Endothelial cell of umbilical vein (primary cell): ENCODE measurements at places on chromosomes 5 and 9. TPM values are rescaled to one million over a fixed set of nuclear protein-coding genes. Genes with fewer than 3 reads are reported as not detected.

SPATA31A3 gene
- total RNA-seq, result not detected in 2 replicates

- no peak overlapping the region for H3K4me3 ChIP-seq
- no peaks in the 10 kb centered on the region for H3K4me1 ChIP-seq
- no peak for DNase-seq
- H3K27ac ChIP-seq, result no peak overlapping the region
Measured at GRCh38 chr9:135150981-135151380, 63.5 kb downstream of the OLFM1 start.

GRCh38 chr5:137254119-137255090 is 244.7 kb downstream of the SPOCK1 start:
- no peaks in the 10 kb centered on the region for H3K4me1 ChIP-seq
- no peak overlapping the region for H3K27ac ChIP-seq
- no peak for DNase-seq
- no peaks in the 10 kb centered on the region for H3K27me3 ChIP-seq
- H3K4me3 ChIP-seq, result no peak overlapping the region
- no peaks in the 10 kb centered on the region for H3K36me3 ChIP-seq

DNA sequence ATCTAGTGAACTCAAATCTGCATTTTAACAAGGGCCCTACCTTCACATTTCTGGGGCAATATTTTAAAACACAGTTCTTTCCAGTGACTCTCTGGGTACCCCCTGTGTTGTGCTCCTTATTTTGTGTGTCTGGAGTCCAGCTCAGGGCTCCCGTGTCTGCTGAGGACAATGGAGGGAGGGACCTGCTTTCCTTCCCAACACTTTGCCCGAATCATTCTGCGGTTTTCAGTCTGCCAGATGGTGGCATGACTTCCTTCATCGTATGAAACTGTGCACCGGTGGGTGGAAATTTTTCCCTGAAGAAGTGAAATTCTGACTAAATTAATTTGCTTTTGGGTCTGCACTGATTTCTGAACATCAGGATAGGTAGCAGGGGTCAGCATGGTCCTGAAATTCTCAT is 153.6 kb upstream of the CD180 start:
- no peaks in the 10 kb centered on the region for H3K27me3 ChIP-seq
- H3K4me3 ChIP-seq, result no peak overlapping the region
- peak; percentile 16 for DNase-seq
- no peaks in the 10 kb centered on the region for H3K4me1 ChIP-seq
- no peaks in the 10 kb centered on the region for H3K36me3 ChIP-seq

- H3K27ac ChIP-seq, result no peak overlapping the region
- H3K4me1 ChIP-seq, result no peaks in the 10 kb centered on the region
- no peaks in the 10 kb centered on the region for H3K36me3 ChIP-seq
Measured at GRCh38 chr9:84375954-84376353, 35.4 kb upstream of the SLC28A3 start.

CCT5 gene
- total RNA-seq, result 323 and 343 TPM in 2 replicates

AQP7 gene
- 2.3 and 3.7 TPM in 2 replicates for total RNA-seq

EPB41L4A gene
- 17.9 and 18.0 TPM in 2 replicates for total RNA-seq

DNA sequence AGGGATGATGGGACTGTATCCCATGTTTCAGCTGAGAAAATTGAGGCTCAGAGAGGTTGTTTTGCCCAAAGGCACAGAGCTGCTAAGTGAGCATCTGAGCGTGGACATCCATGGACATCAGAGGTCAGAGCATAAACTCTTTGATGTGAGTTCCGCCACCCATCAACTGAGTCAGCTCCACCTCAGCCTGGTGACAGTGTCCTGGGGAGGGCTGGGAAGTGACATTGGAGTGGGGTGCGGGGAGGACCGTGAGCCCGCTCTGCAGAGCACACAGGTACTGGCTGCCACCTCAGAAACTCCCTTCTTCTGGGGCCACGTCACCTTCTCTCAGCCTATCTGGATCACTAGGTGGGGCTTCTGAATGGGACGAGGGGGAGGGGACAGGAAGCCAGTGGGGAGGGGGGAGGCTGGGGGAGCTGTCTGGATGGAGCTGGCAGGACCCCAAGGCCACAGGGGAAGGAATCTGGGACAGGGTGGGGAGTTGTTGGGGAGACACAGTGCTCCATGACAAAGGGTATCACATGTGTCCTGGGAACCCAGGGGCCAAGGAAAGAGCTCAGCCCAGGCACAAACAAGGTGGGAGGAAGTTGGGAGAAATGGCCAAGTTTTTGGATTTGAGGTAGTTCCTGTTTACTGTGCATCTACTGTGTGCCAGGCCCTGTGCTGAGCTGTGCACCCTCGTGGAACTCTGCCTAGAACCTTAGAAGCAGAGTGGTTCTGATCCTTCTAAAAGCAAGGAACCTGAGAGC is 2.5 kb downstream of the LAMC3 start:
- H3K27ac ChIP-seq, result no peak overlapping the region
- H3K36me3 ChIP-seq, result no peaks in the 10 kb centered on the region
- DNase-seq, result no peak

GRCh38 chr5:119996128-119996527 is 366.8 kb downstream of the FAM170A start:
- H3K36me3 ChIP-seq, result no peaks in the 10 kb centered on the region
- no peak for DNase-seq
- H3K4me1 ChIP-seq, result no peaks in the 10 kb centered on the region
- H3K4me3 ChIP-seq, result no peak overlapping the region
- H3K27me3 ChIP-seq, result no peaks in the 10 kb centered on the region
- no peak overlapping the region for H3K27ac ChIP-seq
